Kidney epithelial cell (primary cell): ENCODE measurements at places on chromosomes 7 and 10. TPM values are rescaled to one million over a fixed set of nuclear protein-coding genes. Genes with fewer than 3 reads are reported as not detected.

GDF10 gene
- not detected in 2 replicates for total RNA-seq

CYP2C19 gene
- total RNA-seq: not detected in 2 replicates

- no peak for DNase-seq
Measured at GRCh38 chr7:129858490-129858889, 94.3 kb downstream of the UBE2H start.

- no peak for DNase-seq
Measured at GRCh38 chr7:110801502-110801901, 289.4 kb upstream of the LRRN3 start.

DNA sequence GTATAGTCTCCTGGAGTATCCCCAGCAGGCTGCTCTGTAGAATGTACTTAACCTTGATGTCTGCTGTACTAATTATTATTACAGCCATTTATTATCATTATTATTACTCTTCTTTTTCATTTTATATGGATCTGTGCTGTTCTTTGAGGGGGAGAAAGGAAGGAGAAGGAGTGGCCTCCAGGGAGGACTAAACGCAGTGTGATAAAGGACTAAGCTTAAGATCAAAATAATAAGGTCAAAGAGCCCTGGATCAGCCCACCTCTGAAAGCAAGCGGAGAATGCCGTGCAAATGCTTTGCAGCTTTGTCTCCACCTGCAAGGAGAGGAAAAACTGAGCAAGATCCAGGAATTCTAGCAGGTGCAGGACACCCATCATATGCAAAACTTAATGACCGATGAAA lies 65.3 kb downstream of the RELN start:
- DNase-seq: no peak

DNA sequence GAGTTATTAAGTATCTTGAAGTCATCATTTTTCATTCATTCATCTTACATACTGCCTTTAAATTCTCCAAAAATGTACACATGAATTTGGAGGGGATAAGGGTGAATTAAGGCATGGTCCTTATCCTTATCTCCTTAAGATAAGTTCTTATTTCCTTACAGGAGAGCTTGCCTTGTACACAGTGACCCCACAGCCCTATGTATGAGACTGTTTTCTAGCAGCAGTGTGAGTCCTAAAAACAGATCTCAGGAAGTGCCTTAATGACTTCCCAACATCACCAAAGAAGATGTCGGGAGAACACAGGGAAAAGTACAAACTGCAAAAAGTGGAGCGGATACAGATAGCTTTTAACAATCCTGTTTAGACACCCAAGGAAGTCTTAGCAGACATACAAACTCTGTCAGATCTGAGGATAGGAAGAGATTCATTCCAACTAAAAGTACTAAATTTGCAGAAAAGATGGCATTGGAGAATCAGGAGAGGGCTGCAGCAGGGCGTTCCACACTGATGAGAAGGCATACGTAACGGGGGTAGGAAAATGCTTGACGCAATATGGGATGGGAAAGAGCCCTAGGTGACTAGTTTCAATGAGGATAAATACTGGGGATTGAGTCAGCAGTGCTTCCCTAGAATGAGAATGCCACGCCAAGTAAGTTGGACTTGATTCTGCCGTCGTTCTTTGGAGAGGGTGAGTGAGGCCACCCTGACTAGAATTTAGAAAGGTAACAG lies 570.2 kb downstream of the PARD3 start:
- DNase-seq: no peak

DNA sequence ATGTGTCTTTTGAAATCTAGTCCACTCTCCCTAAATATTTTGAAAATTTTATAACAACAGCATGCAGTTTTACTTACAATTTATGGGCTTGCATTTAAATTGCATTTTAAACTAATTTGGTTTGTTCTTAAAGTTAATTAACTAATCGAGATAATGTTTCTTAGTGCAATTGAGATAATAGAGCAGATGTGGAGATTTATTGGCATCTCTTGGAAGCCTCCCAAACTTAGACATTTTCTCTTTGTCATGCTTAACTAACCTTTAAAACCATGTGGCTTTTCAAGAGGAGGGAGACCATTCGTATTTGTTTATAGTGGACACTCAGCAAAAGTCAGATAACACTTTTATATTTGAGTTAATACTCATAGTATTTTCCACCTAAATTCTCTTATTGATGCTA lies 887.0 kb upstream of the CELF2 start:
- DNase-seq: no peak

- no peak for DNase-seq
Measured at GRCh38 chr7:29309041-29309854, 114.7 kb downstream of the CHN2 start.

- no peak for DNase-seq
Measured at GRCh38 chr7:29793507-29793906, 12.8 kb upstream of the WIPF3 start.

- no peak for DNase-seq
Measured at GRCh38 chr7:11831736-11832495, at the start of gene THSD7A. TSS of gene THSD7A (minus strand) at chr7:11832198. CDS start at chr7:11831946, 252 bp downstream.
